Kidney epithelial cell (primary cell): ENCODE measurements at places on chromosomes 4 and X.

- DNase-seq, result no peak
Observed at GRCh38 chr4:80178964-80179363, 18.3 kb upstream of the PRDM8 start.

- no peak for DNase-seq
Observed at GRCh38 chr4:73434311-73434710, 1.7 kb upstream of the AFP start.

DNA sequence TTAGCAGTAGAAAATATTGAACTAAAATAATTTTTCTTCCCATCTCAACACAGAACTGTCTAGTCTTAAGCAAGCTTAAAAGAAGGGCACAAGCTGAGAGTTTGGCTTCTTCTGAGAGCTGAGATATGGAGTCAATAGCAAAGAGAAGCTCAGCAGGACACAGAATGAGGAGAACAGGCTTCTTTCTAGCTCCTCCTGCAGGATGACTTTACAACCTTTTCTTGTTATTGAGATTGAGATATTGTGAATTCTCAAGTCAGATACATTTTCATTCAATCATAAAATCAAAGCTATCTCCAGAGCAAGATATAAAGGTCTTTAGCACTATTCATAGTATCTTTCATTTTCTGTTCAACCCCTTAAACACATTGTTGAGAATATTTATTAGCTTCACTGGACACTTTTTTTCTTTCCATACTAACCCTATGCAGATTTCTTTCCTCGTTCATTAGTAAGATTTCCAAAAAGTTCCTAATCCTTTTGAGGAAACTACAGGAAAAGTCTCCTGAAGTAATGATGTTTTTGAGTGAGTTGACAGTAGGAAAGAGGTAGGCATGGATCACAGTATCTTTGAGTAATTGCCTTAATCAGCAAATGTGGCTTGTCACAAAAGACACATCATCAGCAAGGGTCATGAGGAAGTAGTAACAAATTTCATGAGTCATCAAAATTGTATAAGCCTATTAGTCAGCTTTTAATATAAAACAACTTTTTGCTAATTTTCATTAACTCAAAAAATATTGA lies 17.8 kb upstream of the CXCL3 start:
- DNase-seq, result no peak

GRCh38 chr4:95638920-95639501 lies 90.2 kb upstream of the UNC5C start:
- no peak for DNase-seq

DNA sequence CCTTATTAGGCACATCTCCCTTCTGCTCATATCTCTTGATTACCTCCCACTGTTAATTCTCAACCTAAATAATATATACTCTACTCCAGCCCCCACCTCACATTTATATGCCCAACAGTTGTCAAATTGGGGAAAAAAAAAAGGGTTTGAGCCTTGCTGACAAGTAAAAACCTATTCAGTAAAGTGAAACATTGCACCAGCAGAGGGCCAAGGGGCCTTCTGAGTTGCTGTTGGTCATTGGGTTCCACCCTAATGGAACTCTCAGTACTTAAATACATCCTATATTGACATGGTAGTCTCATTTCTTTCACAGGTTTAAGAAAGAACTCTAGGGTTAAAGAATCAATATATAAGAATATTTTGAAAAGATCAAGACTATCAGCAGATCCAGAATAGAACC lies 362.2 kb downstream of the SMARCA1 start:
- no peak for DNase-seq

GRCh38 chr4:186628058-186628711 lies 72.8 kb upstream of the MTNR1A start:
- no peak for DNase-seq

GRCh38 chrX:97039363-97040029 lies 155.8 kb downstream of the RPA4 start:
- DNase-seq, result no peak

- DNase-seq, result no peak
Observed at GRCh38 chrX:40061871-40062524, 35.8 kb downstream of the BCOR start.

- no peak for DNase-seq
Observed at GRCh38 chr4:98484031-98484430, 174.4 kb downstream of the TSPAN5 start.

GRCh38 chr4:107699466-107700206 lies 20.4 kb downstream of the PAPSS1 start:
- no peak for DNase-seq

- no peak for DNase-seq
Observed at GRCh38 chrX:133685822-133686221, 270.5 kb upstream of the GPC4 start.

GRCh38 chr4:20298986-20299385 lies 47.3 kb downstream of the SLIT2 start:
- DNase-seq, result no peak

- DNase-seq, result no peak
Observed at GRCh38 chr4:66373268-66373667, 703.0 kb upstream of the EPHA5 start.

DNA sequence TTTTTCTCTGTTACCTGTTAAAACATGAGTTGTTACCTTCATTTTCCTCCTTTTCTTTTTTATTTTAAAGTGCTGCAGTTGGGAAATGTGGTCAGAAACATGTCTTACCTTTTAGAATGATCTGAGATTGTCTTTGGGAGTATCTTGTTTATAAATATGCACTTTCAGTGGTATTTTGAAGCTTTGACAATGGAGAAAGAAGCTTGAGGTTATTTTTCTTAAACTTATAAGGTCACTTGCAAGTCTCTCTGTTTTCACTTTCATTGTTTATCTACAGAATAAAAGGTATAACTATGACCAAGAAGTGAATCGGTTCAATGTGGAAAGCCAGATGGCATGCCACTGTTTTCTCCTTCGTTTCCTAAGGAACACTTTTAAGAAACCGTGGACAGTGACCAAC lies 167.5 kb upstream of the SLC7A11 start:
- no peak for DNase-seq

GRCh38 chrX:153477364-153477857 lies 7.0 kb upstream of the HAUS7 start:
- DNase-seq, result no peak

GRCh38 chr4:147822128-147822527 lies 90.2 kb downstream of the ARHGAP10 start:
- DNase-seq, result no peak
